Suppressor macrophage treated with lipopolysaccharide for 4 hours (primary cell): ENCODE measurements at places on chromosomes 2 and 18.

DNA sequence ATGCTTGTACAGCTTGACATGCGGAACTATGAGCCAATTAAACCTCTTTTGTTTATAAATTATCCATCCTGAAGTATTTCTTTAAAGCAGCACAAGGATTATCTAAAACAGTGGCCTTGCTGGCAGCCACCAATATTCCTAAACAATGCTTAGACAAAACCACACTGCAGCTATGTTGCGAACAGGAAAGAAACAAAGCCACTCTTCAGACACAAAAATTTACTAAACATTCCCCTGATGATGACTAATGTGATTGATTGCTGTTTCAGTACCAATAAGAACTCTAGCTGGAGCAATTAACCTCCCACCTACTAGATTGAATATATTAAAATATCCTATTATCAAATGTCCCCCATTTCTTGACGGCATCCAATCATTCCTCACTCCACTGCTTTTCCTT is 325.8 kb upstream of the REG3G start:
- DNase-seq: no peak

GRCh38 chr2:189305291-189305943 is 125.9 kb upstream of the COL5A2 start:
- no peak for DNase-seq

DNA sequence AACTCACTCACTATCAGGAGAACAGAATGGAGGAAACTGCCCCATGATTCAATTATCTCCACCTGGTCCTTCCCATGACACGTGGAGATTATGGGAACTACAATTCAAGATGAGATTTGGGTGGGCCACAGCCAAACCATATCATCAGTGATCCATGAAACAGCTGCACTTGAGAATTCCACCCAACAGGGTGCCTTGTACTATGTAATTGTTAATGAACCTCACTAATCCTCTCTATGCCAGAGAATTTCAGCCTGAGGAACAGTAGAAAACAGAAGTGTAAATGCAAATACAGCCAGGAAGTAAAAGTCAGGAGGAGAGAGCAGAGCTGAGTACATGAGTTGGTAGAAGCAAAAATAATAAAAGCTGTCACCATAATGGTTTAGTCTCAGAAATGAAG is 261.4 kb downstream of the EPHA4 start:
- DNase-seq: no peak

DNA sequence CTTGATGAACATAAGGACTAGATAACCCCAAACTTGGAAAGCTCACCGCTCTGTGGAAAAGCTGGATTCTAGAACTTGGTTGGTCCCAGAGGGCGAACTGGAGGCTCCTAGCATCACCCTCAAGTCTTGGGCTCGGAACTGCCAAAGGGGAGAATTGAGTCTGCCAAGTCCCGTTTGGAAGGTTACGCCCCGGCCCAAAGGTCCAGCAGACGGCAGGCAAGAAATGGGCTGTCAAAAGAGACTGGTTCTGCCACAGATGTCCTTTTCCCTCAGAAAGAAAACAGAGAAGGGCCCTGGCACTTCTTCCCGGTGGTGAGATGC is 182.2 kb downstream of the ANAPC1 start:
- DNase-seq: no peak

GRCh38 chr2:120551522-120551921 is 184.1 kb upstream of the GLI2 start:
- peak; percentile 77 for DNase-seq

GRCh38 chr2:47190188-47190881 is 35.2 kb upstream of the STPG4 start:
- no peak for DNase-seq

GRCh38 chr2:210461401-210461800 is 15.2 kb downstream of the LANCL1 start:
- DNase-seq: no peak

- no peak for DNase-seq
These were observed 971.9 kb downstream of the DCDC2C start for GRCh38 chr2:4675295-4675694.

GRCh38 chr2:200584639-200585038 is 1.2 kb upstream of the AOX1 start:
- DNase-seq: no peak

GRCh38 chr2:224104668-224105386 is 65.7 kb upstream of the SERPINE2 start:
- DNase-seq: no peak

GRCh38 chr2:8536686-8537561 is 144.9 kb upstream of the ID2 start:
- DNase-seq: peak; percentile 41

GRCh38 chr2:112630268-112630667 is 15.5 kb upstream of the SLC20A1 start:
- DNase-seq: no peak

- no peak for DNase-seq
These were observed 14.7 kb downstream of the CASP8 start for GRCh38 chr2:201275069-201275468.

- DNase-seq: no peak
These were observed 80.0 kb upstream of the CPO start for GRCh38 chr2:206859330-206859739.

DNA sequence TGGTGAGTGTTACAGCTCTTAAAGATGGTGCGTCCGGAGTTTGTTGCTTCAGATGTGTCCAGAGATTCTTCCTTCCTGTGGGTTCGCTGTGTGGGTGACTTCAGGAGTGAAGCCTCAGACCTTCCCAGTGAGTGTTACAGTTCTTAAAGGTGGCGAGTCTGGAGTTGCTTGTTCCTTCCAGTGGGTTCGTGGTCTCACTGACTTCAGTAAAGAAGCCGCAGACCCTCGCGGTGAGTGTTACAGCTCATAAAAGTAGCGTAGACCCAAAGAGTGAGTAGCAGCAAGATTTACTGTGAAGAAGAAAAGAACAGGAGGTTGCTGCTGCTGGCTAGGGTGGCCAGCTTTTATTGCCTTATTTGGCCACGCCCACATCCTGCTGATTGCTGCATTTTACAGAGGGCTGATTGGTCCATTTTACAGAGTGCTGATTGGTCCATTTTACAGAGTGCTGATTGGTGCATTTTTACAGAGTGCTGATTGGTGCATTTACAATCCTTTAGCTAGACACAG is 34.0 kb upstream of the SPTBN1 start:
- no peak for DNase-seq

DNA sequence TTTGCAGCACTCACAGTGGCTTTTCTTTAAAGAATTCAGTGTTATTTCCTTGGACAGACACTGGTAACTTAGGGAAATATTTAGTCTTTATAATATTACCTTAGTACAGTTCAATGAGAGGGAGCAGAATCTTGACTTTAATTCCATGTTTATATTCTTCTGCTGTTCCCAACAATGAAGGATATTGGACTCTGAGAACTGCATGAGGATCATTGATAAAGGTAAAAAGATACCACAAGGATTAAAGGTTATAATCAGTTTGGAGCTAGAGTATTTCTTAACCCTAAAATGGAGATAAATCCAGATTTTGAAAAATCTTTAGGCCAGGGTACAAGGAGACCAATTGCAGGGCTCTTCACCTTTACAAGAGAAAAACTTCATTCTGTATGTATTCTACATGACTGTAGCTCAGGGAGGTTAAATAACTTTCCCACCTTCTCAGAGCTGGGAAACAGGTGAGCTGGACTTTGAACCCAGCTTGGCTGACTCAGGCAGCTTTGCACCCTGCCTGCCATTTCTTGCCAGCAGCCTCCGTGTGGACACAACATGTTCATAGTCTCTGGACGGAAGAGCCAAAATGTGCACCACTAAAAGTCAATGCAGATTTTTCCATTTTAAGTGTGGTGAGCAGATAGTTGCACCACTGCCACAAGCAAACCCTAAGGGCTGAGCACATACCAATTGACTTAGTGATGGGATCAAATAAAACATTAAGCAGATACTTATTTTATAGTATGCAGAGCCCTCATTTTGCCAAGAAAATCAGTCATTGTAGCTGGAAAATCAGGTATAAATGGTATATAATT is 26.7 kb downstream of the UPP2 start:
- DNase-seq: no peak
